ENCODE measurements at places on chromosomes 5 and 9.

- DNase-seq: no peak
Measured at GRCh38 chr5:121819682-121820261, 31.9 kb upstream of the FTMT start.

- no peak for DNase-seq
Measured at GRCh38 chr9:133875131-133875530, 117.0 kb downstream of the VAV2 start.

DNA sequence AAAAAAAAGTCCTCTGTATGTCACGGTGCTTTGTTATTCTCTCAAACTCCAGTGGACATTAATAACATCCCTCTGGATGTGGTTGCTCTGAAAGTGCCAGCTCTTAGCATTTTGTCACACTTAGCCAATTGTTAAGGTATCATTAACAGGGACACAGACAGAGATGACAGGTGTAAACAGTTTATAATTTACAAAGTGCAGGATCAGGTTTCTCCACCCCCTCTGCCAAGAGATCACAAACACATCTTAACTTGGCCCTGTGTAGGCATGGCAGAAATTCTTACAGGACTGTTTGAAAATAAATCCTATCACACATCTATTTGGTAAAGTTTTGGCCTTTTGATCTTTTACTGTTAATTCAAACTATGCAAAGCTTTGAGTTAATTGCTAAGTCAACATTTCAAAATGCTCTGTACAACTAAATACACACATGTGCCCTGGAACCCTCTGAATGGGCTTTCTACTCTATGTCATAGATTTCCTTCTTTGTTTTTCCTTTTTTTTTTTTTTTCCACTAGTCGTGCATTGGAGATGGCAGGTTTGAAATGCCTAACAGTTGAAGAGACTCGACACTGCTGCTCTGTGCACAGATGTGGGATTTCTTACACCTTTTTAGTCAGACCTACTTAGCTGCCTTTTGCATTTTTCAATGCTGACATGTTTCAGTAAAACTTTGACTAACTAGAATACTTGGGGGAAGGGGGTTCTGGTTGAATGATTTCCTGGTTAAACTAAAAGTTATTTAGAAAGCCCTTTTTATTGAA is 41.7 kb downstream of the SEMA6A start:
- DNase-seq: no peak

DNA sequence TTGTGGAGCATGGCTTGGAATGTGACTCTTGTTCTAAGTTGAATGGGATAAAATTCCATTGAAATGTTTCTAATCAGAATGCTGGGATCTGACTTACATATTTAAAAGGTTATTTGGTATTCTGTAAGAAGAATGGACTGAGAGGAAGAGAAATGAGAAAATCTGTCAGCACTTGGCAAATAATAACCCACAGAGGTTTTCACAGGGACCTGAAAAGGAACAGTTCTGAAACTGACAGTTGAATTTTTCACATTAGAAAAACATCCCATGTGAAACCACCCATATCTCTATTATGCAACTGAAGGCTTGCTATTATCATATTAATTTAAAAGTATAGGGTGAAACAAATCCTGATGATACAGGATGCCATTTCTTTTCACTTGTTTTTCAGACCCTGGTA is 302.7 kb downstream of the EPB41L4A start:
- no peak for DNase-seq

DNA sequence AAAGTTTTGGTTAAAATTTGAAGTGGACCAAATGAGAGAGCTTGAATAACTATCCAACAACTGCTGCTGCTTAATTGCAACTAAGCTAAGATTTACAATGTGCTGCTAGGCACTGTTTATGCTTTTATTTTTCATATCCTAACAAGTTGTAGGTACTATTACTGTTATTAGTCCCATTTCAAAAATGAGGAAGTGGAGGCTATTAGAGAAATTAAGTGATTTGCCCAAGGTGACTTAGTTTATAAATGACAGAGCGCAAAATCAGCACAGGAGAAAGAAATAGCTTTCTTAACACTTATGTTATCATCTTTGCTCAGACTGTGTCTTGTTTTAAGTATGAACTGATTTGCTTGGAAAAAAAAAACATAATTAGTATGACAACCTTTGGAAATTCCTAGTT is 23.1 kb downstream of the WDR36 start:
- DNase-seq: no peak

- DNase-seq: no peak
Measured at GRCh38 chr5:65026816-65027548, 258.3 kb downstream of the CWC27 start.

GRCh38 chr9:1879501-1879900 is 135.6 kb upstream of the SMARCA2 start:
- DNase-seq: no peak

DNA sequence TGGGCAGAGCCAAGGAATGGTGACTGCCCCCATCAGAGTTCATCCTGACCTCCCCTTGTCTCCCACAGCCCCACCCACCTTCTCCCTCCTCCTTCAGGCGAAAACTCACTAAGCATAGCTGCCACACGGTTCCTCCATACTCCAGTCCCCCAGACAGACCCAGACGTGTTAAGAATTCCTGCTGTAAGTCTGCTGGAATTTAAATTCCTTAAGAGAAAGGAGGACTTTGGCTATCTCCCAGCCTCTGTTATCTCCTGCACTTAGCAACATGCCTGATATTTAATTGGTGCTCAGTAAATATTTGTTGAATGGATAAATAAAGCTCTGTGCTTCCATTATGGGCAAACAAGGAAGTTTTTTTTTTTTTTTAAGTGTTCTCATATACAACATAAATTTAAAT is 213.7 kb downstream of the RFK start:
- no peak for DNase-seq

DNA sequence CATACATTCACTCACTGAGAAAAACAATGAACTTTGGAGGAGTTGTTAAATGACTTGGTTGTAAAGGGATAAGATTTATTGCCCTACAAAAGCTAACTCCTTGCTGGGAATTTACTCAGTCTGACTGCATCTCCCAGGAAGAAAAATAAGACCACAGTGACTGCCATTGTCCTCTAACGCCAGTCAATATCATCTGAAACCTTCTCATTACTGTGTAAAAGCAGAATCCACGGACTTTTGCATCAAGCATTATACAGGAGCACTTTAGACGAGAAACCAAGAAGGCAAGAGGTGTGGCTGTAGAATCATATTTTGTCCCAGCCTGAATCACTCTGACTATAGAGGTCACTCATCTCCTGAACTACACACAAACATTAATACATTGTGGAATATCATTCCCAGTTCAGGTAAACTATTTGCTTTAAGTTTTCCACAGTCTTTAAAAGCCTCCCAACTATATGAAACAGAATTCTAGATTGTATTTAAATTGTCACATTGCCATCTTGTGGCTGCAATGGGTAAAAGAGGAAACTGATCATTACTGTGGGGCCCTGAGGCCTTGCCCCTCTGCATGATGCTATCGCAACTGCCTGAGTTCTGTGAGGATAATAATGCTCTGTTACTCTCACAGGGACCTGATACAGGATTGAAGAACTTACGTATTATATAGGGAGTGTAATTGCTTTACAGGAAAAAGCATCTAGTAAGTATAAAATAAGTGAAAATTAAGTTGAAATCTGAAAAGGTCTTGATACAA is 142.9 kb downstream of the SLCO4C1 start:
- DNase-seq: peak; percentile 7

GRCh38 chr9:18786196-18786595 is 246.8 kb downstream of the SAXO1 start:
- DNase-seq: no peak

DNA sequence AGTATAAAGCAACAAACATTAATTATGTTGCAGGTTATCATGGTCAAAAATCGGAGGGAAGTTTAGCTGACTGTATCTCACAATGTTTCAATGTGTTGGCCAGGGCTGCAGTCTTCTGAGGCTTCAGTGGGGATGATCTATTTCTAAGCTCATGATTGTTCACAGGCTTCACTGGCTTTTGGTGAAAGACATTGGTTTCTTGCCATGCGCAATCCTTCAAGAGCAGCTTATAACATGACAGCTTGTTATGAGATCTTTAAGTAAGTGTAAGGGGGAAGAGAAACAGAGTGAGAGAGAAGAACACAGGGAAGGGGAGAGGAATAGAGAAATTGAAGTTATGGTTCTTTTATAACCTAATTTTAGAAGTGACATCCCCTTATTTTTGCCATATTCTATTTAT is 385.9 kb upstream of the CHD1 start:
- DNase-seq: no peak

DNA sequence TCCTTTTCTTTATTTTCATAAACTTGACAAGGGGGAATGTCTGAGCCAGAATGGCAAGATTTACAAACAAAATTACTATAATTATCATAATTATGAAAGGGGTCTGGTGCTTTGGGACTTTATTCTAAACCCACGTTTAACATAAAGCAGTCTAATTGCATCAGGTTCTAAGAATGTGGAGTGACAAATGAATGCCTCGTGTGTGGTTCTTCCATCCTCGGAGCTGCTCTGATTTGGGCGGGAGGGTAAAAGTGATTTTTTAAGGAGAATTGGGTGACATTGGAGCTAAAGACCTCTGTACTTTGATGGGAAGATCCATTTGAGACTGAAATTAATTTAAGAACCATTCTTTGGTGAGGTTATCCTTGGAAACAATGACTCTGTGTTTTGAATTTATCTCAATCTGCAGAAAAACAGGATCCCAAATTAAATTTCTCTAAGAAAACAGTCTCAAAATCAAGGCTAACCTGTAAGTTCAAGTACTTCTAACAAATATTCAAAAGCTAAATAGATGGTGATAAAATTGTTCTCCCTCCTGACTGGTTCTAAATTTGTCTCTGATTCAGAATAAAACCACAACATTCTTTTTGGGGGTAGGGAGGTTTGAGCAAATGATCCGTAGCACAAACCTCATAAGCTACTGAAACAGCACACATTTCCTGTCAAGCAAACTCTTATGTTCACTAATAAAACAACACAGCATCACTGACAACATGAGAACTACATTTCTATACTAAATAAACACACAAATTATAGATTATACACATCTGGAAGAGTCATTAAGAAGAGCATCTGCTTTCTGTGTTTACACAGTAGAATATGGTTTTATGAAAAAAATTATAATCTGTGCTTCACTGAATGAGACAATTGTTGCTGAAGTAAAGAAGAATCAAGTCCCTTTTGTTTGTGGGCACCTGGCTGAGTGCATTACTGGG is 85.5 kb downstream of the DCP2 start:
- DNase-seq: no peak

- no peak for DNase-seq
Measured at GRCh38 chr5:103174147-103174546, 54.0 kb downstream of the PPIP5K2 start.

DNA sequence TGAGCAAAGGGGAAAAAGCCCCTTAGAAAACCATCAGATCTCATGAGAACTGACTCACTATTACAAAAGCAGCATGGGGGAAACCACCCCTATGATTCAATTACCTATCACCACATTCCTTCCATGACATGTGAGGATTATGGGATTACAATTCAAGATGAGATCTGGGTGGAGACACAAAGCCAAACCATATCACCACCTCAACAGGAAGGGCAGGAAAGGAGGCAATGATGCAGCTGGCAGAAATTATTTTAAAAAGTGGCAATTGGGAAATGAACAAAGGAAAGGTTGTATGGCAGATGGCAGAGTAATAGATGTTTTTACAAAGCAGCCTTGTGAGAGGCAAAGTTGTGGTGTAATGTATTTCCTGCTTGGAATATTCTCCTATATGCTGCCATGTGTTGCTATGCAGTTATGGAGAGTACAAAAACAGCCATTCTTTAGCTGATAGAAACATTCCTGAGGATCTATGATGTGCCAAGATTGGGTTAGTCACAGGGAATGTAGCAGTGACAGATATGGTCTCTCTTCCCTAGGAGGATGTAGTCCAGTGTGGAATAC is 138.8 kb downstream of the SMC2 start:
- no peak for DNase-seq

DNA sequence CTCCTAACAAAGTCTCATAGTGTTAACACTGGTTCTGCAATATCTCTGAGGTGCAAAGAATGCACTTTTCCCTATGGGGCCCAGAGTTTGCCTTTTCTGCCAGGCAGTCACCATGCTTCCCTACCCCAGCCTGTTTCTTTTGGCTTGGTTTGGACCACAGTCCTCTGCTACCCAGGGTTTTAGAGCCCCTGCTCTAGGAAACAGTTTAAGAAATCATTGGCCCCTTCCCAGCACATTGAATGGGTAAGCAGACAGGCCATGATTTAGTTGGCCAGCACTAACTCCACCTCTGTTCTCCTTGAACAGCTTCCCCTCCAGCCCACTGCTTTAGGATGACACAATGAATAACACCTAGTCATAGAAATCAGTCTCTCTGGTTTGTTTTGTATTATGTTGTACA is 73.2 kb downstream of the UBAP1 start:
- DNase-seq: no peak

DNA sequence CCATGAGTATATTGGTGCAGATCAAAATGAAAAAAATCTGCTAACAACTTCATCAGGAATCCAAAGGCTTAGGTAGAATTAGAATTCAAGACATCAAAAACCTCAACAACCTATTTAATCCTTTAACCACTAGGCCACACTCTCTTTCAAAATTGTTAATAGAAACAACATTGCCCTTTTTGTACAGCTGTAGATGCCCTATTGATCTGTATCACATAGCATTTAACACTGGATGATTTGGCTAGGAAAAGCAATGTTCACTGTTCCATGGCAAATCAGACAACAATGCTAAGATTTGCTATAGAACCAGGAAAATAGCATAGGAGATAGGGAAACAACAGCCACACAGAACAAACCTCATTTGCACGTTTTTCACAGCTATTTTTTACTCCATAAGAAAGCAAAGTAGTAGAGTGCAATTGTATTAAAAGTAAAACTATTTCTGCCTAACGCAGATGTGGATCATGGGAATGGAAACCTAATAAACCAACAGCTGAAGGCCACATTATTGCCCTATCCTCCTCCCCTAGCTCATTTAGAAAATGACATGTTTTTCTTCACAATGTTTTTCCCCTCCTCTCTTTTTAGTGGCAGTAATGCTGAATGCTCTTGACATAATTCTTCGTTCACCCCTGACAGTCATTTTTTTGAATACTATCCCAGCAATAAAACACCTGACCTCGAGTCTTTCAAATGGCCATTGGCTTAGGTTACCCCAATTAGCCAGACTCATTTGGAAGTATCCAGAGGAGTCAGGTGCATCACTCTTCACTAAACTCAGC is 373.0 kb upstream of the CCNH start:
- no peak for DNase-seq

- no peak for DNase-seq
Measured at GRCh38 chr9:38046661-38047300, 22.2 kb downstream of the SHB start.

- DNase-seq: no peak
Measured at GRCh38 chr5:142320851-142321560, 3.8 kb downstream of the SPRY4 start.

DNA sequence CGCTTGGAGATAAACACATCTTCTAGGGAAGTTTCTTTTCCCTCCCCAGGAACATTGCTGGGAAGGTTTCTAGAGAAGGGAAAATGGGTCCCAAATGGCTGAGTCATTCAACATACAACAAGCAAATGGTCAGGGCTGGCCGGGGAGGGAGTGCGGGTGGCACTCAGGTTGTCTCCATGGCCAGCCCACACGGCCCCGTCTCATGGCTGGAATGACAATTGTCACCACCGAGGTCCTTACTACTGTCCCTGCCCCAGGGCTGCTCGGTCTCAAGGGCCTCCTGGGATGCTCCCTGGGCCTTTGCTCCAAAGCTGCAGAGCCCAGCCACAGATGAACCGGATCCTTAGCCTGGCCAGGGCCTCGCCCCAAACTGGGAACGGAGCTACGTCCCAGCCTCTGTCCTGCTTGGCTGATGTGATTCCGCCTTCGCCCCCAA is 121.9 kb downstream of the FGF18 start:
- DNase-seq: no peak

GRCh38 chr5:72066705-72067107 is 40.6 kb upstream of the MAP1B start:
- DNase-seq: no peak

GRCh38 chr9:129869585-129870501 is 34.6 kb downstream of the USP20 start:
- no peak for DNase-seq

All from Panc1 (cell line).